NCI-H345 (cell line): ENCODE measurements at places on chromosomes 12 and 14.

DNA sequence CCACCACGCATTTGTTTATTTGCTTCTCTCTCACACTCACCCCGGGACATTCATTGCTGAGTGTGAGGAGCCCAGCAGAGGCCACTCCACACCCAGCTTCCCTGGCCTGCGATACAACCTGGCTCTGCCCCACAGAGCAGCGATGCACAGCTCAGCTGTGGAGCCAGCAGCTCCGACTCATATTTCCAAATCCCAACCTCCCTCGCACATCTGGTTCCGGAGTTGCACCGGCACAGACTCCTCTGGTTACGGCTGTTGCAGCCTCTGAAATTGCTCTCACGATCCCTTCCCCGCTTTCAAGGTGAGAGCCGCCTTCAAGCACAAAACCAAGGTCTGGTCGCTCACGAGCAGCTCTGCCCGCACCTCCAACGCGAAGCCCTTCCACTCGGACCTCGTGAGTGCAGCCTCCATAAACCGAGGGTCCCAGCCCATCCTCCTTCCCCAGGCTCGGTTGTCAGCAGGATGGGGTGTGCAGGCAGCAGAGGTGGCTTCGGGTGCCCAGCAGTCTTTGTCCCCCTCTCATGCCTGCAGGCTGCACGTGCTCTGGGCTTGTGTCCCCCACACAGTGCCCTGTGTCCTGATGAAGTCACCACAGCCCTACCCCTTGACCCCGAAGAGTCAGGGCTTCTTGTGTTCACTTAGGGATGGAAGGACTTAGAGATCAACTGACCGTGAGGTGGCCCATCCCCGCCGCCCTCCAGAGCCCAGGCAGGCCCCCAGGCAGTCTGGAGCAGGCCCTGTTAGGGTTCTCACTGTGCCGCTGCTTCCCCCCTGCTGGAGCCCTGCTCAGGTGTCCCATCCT is 184.3 kb downstream of the ADGRD1 start:
- no peak for DNase-seq

GRCh38 chr12:95548539-95549391 is 2.5 kb downstream of the USP44 start:
- peak; percentile 68 for DNase-seq

DNA sequence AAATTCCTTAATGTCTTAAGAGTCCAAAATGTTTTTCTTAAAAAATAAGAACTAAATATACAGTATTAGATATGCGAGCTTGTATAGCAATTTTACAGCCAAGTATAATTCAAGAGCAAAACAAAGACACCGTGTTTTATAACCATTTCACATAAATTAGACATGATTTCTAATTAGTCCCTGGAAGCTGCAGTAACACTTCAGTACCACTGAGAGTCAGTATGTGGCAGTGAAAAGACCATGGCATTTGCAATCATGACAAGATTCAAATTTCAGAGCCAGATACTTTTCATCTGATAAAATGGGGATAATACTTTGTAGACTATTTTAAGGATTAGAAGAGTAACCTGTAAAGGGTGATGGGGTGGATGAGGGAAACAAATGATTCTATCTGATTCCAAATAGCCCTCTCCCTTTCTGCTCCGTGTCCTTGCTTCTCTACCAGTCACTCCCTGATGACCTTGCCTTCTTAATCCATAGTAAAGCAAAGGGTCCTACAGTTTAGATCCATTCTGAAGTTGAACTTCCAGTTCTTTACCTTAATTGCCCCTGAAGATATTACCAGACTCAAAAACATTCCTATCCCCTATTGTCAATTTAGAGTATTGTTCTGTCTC is 145.4 kb upstream of the ABCD2 start:
- peak; percentile 46 for DNase-seq

DNA sequence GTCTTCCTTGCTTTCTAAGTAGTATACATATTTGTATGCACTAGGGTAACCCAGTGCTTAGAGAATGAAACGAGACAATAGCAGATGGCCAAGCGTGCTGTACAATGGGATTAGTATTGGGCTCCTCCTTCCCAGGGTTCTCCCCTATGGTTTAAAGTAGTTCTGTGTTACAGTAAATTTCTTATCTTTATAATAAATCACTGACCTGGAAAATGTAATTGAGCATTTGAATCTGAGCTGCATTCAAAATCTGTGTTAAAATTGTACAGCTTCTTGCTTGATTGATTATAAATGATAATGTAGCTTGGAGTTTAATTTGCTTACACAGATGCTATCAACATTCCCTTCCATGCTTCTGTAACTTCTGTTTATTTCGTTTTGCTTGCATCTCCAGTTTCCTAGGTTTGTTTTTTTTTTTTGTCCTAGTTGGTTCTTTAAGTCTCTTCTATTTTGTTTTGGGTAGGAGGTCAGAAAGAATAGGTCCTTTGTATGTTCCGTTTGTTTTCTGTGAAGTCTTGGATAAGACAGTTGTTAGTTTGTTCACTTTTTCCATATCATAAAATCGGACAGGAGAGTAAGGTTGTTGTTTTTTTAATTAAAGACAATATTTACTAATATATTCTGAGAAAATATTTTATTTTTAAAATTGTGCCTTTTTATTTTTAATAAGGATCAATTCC is 171.2 kb downstream of the ERC1 start:
- peak; percentile 21 for DNase-seq

DNA sequence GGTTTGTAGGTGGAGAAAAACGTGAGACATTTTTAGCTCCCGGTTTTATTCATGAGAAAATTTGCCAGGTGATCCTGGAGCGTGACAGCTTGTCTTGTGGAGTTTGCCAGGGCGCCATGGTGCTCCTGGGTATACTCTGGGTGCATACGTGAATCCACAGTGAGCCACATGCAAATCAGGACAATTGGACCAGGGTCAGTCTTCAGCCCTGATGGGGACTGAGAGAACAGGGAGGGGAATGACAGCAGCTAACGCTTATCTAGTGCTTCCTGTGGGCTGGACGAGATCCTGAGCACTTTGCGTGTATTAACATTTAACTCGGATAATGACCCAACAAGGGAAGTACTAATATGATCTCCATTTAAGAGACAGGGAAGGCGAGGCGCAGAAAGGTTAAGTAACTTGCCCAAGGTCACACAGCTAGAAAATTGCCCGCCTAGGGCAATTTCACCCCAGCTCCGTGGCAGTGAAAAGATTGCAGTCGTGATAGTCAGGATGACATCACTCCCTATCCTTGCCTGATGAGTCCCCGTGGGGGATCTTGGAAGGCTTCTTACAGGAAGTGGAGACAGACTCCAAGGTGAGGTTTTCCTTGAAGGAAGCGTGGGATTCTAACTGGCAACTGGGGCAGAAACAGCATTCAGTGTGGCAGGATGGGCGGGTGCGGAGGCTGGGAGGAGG is 118.4 kb upstream of the NCOR2 start:
- no peak for DNase-seq

GRCh38 chr14:100306101-100306997 is at the start of gene SLC25A29:
Gene SLC25A29 (minus strand): TSS chr14:100306444. CDS start chr14:100306232, 212 bp downstream.
- peak; percentile 96 for DNase-seq

- DNase-seq, result no peak
These were observed 270.3 kb upstream of the AMIGO2 start for GRCh38 chr12:47350062-47350408.

- DNase-seq, result no peak
These were observed 30.0 kb upstream of the STK38L start for GRCh38 chr12:27213830-27214787.

GRCh38 chr14:92589213-92589852 is 75.8 kb downstream of the RIN3 start:
- peak; percentile 14 for DNase-seq

DNA sequence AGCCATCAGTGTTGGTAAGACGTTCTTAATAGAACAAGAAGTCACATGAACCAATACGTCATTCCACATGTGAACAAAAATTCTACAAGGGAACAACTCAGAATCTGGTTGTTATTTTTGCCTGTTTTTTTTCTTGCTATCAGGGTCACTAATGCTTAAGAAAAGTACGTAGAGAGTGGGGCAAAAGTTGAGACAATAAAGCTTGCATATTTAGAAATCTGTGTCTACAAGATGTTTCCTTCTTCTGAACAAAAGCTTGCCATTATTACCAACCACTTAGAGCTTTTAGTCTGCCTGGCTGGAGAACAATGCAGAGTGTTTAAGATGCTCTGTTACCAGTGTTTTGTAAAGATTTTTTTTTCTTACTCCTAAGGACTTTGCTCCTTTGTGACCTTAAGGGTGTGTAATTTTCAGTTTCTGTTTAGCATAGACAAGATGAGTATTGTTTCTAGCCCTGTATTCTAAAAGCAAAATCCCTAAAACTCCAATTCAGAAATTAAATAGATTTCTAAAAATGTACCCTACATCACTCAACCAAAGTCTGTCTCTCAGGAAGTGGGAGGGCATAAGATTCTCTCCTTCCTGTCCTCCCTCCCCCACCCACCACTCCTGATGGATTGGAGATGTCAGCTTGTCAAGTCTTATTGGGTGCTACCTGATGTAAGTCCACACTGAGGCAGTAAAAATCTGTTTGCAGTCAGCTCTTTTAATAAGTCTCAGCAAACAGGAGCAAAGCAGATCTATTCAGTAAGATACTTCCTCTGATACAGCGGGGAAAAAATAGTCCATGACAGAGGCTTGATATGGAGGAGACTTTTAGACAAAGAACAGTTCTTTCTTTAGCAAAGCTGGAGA is 267.6 kb downstream of the GRIN2B start:
- DNase-seq, result no peak

DNA sequence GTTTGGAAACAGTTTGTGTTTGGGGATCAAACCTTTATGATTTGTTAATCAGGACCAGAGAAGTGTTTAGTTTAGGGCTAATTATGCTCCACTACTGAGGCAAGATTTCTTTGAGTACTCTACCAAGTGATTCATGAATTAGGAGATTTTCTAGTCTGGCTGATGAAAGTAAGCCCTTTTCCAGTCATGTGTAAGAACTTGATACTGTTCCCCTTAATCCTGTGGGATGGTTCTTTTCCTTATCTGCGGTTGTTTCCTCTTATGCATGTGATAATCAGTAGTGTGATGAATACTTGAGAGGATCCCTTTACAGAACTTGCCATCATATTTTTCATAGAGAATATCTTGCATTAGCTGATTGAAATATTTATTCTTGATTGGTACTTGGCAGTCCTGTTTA is 42.1 kb downstream of the DYRK2 start:
- DNase-seq, result no peak

GRCh38 chr14:91925001-91925726 is 22.3 kb downstream of the FBLN5 start:
- DNase-seq, result no peak

GRCh38 chr14:57277062-57277461 is 8.3 kb downstream of the AP5M1 start:
- no peak for DNase-seq

GRCh38 chr14:56422221-56422620 is 157.4 kb upstream of the TMEM260 start:
- no peak for DNase-seq

GRCh38 chr12:123238961-123239360 is 5.7 kb downstream of the MTRFR start:
- DNase-seq, result no peak

DNA sequence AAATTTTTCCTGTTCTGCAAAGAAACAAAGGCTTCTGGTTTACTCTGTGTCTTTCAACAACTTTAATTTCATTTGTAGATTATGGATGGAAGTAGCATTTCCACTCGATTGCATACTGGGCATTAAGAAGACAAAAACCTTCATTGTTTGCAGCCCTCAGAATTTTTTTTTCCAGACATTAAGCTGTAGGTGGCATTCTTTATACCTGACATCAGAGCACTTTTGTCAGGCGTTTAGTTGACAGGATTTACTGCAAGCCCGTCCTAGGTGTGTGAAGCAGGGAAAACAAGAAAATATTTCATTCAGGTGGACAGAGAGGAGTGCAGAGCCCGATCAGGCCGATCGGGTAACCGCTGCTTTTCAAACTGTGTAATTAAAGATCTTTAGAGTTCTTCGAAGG is 107.5 kb downstream of the TMEM260 start:
- no peak for DNase-seq

- DNase-seq, result no peak
These were observed 6.0 kb downstream of the CLMN start for GRCh38 chr14:95313707-95314106.

- no peak for DNase-seq
These were observed 87.3 kb downstream of the TMX1 start for GRCh38 chr14:51327376-51327775.

DNA sequence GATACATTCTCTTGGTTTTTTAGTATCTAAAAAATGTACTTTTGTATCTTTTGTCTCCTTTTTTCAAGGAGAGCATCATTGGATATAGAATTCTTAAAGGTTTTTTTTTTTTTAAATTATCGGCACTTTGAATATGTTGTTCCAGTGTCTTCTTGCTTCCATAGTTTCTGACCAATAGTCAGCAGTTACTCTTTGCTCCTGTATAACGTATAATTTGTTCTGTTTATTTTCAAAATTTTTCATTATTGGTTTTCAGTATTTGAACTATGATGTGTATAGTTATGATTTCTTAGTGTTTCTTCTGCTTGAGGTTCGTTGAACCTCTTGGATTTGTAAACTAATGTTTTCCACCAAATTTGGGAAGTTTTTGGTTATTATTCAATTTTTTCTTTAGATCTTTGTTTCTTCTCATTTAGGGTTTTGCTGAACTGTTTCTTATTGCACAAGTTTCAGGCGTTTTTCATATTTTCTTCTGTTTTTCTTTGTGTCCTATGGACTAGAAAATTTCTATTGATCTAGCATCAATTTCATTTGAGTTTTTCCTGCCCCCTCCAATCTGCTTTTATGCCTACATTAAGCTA is 93.9 kb downstream of the PLBD1 start:
- peak; percentile 21 for DNase-seq

GRCh38 chr14:32913725-32914124 is 25.0 kb upstream of the NPAS3 start:
- no peak for DNase-seq

GRCh38 chr12:120257041-120257821 is 8.3 kb downstream of the PXN start:
- DNase-seq, result no peak
